ENCODE measurements at places on chromosomes 6 and 20.

GRCh38 chr6:20946022-20946421 lies 411.8 kb downstream of the CDKAL1 start:
- DNase-seq, result no peak

DNA sequence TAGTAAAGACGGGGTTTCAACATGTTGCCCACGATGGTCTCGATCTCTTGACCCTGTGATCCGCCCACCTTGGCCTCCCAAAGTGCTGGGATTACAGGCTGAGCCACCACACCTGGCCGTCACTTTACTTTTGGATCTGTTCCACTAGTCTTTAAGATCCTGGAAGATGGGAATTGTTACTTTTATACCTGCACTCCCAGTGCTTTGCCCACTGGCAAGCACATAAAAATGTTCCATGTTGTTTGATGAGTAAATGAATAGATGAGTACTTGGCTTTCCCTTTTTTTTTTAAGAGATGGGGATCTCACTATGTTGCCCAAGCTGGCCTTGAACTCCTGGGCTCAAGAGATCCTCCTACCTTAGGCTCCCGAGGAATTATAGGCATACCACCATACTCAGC lies 84.8 kb upstream of the SASH1 start:
- DNase-seq, result no peak

- DNase-seq, result no peak
Measured at GRCh38 chr6:158414851-158415262, 102.6 kb downstream of the TULP4 start.

- DNase-seq, result peak; percentile 59
Measured at GRCh38 chr20:52191132-52191915, at the start of gene ZFP64. ZFP64 (minus strand) TSS chr20:52191779; CDS start chr20:52191636, 143 bp downstream.

DNA sequence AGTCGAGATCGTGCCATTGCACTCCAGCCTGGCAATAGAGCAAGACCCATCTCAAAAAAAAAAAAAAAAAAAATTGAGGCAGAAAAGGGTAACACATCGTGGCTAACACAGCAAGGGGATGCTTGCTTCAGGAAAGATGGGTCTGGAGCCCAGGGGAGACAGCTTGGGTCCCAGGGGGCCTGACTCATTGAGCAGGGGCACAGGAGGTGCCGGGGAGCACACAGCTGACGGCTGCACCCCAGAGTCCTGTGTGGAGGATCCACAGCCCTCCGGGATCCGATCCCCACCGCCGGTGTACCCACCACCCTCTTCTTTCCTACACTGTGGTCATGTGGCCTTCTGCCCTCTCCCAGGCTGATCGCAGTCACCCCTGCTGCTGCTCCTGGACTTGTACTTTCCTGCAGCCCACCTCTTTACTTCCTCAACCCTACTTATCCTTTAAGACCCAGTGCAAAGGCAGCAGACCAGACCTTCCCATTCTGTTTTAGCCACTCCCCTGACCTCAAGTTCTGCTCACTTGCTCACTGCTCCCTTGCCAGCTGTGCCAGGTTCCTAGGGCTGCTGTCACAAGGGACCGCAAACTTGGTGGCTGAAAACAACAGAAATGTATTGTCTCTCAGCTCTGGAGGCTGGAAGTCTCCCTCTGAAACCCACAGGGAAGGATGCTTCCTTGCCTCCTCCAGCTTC lies 17.6 kb upstream of the EZR start:
- DNase-seq, result no peak

DNA sequence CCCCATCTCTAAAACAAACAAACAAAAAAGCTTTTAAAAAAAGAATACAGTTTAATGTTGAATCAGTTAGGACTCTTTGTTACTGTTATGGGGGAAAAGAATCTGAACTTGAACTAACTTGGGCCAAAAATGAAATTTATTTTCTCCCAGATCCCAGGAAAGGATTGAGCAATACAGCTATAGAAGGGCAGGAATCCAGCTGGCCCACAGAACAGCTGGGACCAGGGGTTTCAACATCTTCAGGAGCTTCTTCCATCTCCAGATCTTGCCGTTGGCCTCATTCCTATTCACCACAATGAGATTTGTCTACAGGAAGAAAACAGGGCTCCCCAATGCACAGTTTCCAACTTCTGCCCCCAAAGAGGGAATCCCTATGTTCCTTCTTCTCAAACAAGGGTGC lies 43.2 kb upstream of the AKAP12 start:
- no peak for DNase-seq

- DNase-seq, result no peak
Measured at GRCh38 chr6:14000901-14001300, 76.1 kb downstream of the RNF182 start.

- no peak for DNase-seq
Measured at GRCh38 chr6:101114703-101115102, 233.6 kb upstream of the ASCC3 start.

DNA sequence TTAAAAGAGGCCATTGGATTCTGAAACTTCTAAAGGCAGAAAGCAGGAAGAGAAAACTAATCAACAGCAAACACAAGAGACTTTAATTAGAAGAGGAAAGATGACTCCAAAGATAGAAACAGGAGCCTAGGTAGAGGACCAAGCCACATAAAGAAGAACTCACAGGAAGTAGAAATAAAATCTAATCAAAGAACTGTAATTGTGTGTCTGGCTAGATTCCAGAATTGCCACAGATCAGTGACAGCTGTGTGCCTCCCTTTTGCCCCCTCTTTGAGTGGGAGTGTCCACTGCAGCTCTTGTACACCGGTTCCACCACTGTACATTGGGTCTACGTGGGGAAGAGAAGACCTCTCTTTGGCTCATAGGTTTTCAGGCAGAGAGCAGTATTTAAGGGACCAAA lies 22.3 kb upstream of the THEMIS start:
- no peak for DNase-seq

DNA sequence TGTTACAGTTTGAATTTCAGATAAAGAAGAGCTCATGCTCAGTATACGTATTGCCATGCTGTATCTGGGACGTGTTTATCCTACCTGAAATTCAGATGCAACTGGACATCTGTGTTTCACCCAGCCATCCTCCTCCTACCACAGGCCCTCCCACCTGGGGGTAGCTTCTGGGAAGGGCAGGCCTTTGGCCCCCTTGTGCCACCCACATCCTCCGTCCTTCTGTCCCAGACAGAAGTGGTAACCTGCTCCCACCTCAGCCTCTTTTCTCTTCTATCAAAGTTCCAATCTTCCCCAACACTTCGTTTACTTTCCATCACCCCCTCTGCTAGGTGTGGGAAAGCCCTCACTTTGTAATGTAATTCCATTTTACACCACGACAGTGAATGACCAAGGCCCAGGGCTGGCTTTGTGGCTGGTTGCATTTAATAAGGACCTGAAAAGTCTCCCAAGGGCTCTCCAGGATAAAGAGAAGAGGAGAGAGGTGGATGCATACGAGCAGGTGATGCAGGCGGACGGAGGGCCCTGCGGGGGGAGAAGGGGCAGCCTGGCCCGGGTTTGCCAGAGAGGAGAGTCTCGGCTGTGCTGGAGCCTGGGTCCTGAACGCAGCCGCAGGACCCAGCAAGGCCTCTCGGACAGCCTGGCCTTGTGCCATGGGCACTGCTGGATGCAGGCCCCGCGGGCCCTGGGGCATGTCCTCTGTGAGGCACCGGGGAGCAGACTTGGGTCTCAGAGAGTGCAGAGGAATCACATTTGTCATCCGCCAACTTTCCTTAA lies 98.4 kb downstream of the PSMB1 start:
- DNase-seq, result no peak

DNA sequence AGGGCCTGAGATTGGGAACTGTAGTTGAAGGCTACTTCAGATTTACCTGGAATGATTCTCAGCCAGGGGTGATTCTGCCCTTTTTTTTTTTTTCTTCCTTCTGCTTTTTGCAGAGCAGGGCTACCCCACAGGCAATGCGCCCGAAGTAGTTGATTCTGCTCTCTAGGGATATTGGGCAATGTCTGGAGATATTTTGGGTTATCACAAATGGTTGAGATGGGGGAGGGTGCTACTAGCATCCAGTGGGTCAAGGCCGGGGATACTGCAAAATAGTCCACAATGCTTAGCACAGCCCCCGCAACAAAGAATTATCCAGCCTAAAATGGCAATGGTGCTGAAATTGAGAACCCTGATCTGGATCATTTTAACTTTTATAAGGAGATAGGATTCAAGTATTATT lies 71.2 kb upstream of the ZMYND8 start:
- no peak for DNase-seq

- no peak for DNase-seq
Measured at GRCh38 chr20:10536531-10536930, 101.4 kb downstream of the SLX4IP start.

GRCh38 chr6:128525406-128525805 lies 5.0 kb upstream of the PTPRK start:
- no peak for DNase-seq

Data from T-helper 17 cell (primary cell).